ENCODE measurements at places on chromosomes 2 and 18. TPM values are rescaled to one million over a fixed set of nuclear protein-coding genes. Genes with fewer than 3 reads are reported as not detected.

VPS4B gene
- 31.5 TPM for total RNA-seq

TRIM43 gene
- not detected for total RNA-seq

- H3K27ac ChIP-seq = no peak overlapping the region
- H3K36me3 ChIP-seq = no peaks in the 10 kb centered on the region
- DNase-seq = no peak
Measured at GRCh38 chr2:9033385-9034168, 30.1 kb upstream of the MBOAT2 start.

DNA sequence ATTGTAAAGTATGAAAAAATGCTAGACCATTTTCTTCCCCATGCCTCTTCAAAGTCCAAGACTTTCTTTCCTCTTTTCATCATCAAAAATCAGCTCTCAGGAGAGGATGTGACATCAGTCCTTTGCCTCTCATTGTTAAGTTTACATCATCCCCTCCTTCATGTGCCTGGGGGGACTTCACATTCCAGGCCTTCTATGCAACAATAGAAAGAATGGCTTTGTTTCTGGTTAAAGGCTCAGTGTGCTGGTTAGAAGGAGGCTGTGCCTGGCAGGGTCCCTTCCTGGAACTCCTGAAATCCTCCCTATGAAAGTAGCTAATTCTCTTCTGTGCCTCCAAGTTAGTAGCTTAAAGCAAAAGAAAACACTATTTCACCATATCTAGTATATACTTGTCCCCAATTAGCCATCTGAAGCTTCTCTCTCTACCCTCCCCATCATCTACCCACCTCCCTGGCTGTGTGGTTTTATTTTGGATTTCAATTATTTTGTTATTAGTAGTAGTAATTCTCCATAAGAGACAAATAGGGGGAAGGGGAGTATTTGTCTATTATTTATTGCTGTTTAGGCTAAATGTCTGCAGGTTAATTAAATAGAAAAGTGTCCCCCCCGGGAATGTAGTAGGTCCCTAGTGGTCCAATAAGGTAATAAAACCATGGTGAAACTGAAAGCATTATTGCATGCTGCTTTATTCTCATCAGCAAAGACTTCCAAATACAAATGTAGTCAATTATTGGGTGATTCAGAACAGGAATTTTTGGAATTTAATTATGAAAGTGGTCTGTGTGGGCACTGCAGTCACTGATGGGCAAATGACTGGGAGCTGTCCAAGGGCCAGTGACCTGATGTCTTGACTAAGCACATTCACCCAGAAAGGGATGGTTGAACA, 69.0 kb downstream of the CPO start:
- H3K36me3 ChIP-seq = no peaks in the 10 kb centered on the region
- DNase-seq = peak; percentile 23
- H3K4me1 ChIP-seq = no peaks in the 10 kb centered on the region
- H3K27ac ChIP-seq = no peak overlapping the region
- no peak overlapping the region for H3K4me3 ChIP-seq

GRCh38 chr2:22703286-22703920, 681.6 kb upstream of the KLHL29 start:
- no peak overlapping the region for H3K27ac ChIP-seq
- H3K36me3 ChIP-seq = no peaks in the 10 kb centered on the region
- no peaks in the 10 kb centered on the region for H3K27me3 ChIP-seq
- DNase-seq = no peak
- H3K4me3 ChIP-seq = no peak overlapping the region

DNA sequence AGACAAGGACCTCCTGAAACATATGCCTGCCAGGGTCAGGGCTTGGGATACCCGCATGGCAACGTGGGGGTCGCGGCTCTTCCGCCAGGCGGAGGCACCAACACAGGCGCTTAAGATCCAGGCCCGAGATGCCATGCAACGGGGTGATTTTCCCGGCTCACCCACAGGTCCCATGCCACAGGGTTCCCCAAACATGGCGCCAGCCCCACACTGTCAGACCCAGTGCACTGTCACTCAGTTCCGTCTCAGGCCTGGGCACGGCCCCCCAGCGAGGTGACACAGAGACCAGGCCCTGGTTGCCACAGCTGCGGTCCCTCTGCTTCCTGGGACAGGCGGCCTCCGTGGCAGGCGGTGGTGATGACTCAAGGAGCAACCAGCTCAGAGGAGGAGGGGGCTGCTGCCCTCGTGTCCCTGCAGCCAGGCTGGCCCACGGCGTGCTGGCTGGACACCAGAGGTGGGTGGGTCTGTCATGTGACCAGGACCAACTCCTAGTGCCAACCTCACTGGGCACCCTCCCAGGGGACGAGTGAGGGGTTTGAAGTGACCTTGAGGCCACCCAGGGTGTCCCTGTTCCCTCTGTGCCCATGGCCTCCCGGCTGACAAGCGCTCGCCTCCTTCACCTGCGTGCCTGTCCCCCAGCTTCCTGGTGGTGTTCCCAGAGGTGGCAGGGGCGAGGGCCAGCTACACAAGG, 4.9 kb downstream of the PDCD1 start:
- peak; percentile 25 for DNase-seq
- H3K4me3 ChIP-seq = no peak overlapping the region
- H3K27ac ChIP-seq = no peak overlapping the region
- peaks cover 3% of the 10 kb centered on the region for H3K4me1 ChIP-seq
- peaks cover 5% of the 10 kb centered on the region for H3K27me3 ChIP-seq

All from IMR-90 (cell line).